ENCODE measurements at places on chromosomes 16 and 17.

DNA sequence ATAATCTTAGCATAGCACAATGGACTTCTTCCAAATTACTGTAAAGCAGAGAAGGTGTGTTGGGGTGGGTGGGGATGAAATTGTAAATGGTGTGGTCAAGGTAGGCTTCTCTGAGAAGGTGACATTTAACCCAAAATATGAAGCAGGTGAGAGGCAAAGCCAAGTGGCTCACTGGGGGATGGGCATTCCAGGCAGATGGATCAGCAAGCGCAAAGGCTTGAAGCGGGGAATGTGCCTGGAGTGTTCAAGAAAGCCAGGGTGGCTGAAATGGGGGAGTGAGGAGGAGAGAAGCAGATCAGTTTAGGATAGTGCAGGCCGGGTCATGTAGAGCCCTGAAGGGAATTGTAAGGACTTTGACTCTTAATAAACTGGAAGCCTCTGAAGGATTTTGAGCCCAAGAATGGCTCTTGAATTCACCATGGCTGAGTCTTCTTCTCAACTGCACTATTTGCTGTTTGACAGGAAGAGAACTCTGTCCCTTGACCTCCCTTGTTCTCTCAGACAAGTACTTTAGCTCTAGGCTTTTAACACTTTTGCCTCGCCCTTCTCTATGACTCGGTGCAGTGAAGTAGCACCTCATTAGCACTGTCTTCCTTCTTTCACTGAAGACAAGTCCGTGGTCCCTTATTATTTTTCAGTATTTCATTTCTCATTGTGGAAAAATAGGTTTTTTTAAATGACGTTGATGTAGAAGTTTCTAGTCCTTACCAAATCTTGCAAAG lies 14.7 kb downstream of the CACNG3 start:
- no peak for DNase-seq

- no peak for DNase-seq
These were observed 303.3 kb downstream of the IRF8 start for GRCh38 chr16:86202267-86202666.

DNA sequence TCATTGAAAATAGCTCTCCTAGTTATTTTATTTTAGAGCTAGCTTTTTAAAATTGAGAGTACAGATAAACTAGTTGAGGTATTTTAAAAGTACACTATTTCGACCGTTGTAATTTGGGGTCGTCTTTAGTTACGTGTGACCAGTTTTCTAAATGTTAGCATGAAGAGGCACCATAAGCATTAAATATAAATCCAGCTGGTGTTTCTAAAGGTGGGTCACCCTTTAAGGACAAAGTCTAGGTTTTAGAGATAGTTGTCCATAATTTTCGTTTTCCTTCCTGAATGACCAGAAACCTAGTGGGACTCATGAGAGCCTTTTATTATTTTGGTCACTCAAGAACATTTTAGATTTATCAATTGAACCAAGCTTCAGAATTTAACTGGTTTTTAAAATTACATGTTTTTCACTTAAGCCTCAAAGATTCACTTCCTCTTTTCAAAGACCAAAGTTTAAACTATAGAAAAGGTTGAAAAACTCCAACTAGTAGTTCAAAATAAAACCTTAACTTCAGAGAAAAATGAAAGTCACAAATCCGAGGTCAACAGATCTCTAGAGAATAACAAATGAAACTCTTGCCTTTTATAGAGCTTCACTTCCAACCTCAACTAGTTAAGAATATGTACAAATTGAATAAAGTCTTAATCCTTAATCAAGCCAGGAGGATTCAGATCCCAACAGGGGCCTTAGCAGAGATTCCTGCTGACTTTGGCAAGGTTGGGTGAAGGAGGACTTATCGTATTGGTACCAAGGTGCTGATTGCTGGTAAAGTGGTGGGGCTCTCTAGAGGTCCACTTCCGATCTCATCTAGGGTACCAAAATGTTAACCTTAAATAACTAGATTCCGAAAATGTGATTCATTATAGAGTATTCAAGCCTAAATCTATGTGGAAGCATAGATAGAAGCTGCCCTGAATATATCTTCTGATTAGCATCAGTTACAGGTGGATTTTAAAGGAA lies 32.5 kb downstream of the PHKB start:
- no peak for DNase-seq

GRCh38 chr17:44464037-44464436 lies 39.2 kb downstream of the GPATCH8 start:
- no peak for DNase-seq

GRCh38 chr17:64968652-64969501 lies 49.6 kb upstream of the LRRC37A3 start:
- DNase-seq: no peak

DNA sequence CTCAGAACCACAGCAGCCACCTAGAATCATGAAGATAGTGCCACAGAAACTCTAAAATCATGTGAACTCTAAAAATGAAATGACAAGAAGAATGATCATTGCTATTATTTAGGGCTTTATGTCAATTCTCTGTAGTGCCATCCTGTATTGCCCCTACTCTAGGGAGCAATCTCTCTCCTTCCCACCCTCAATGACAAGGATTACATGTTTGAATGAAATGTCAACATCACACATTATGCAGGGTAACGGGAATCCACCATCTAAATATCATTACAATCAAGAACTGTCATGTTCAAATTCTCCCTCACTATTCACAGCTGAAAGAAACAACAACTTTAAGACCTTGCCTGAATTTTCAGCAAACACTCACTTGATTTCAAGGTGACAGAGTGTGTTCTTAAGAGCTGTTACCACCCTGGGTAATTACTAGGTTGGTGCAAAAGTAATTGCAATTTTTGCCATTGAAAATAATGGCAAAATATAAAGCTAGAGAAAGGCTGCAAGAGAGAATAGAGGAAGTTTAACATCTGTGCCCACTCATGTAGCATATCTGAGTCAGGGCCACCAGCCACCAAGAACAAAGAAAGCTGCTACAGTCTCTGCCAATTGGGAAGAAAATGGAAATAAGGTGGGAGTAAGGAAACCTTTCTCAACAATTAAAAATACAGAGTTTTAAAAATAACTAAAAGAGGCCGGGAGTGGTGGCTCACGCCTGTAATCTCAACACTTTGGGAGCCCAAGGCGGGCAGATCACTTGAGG lies 112.8 kb upstream of the PSMD7 start:
- DNase-seq: no peak

DNA sequence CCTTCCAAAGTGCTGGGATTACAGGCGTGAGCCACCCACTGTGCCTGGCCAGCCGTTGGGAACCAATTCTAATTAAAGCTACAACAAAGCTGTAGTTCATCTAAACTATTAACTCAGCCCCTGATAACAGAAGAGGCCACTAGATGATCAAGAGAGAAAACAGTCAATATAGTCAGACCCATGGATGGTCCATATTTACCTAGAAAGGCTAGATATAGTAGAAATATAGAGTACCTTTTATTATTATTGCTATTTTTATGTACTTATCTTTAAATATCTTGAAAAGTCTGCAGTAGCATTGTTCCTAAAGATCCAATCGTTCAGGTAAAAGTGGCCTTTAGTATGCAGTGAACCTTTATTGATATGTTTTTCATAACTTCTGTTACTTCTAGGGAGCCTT lies 43.2 kb downstream of the RNF213 start:
- DNase-seq: no peak

GRCh38 chr17:14604591-14605266 lies 303.8 kb downstream of the HS3ST3B1 start:
- no peak for DNase-seq

- DNase-seq: no peak
These were observed 266.4 kb downstream of the MRTFB start for GRCh38 chr16:14337303-14338191.

DNA sequence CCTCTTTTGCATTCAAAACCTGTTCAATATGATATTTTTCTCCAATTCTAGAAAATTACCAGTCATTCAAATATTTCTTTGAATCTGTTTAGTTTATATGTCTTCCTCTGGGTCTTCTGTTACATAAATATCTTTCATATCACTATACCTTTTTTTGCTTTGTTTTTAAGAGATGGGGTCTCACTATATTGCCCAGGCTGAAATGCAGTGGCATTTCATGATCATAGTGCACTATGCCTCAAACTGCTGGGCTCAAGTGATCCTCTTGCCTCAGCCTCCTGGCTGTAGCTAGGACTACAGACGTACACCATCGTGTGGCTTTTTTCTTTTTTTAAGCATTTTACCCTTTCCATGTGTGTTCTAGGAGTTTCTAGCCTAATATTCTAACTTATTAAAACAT lies 38.8 kb downstream of the NSRP1 start:
- no peak for DNase-seq

GRCh38 chr17:48051706-48052486 lies 3.7 kb downstream of the NFE2L1 start:
- no peak for DNase-seq

GRCh38 chr16:75621170-75621477 lies 2.0 kb downstream of the ADAT1 start:
- no peak for DNase-seq

- no peak for DNase-seq
These were observed 12.4 kb downstream of the ITGB3 start for GRCh38 chr17:47265983-47266541.

- no peak for DNase-seq
These were observed 35.1 kb downstream of the DHX38 start for GRCh38 chr16:72128701-72129100.

GRCh38 chr17:74403512-74404137 lies 28.3 kb upstream of the GPRC5C start:
- DNase-seq: no peak

DNA sequence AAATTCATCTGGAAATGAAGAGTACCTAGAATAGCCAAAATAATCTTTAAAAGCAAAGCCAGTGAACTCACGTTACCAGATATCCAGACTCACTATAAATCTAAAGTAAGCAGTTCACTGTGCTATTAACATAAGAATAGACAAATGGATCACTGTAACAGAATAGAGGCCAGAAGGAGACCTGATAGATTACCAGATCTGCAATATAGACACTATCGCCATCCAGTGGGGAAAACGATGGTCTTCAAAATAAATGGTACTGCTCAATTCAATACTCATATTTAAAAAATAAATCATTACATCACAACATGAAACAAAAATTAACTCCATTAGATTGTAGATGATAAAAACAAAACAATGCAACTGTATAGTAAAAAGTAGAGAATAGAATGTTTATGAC lies 158.6 kb upstream of the CDH8 start:
- no peak for DNase-seq

- DNase-seq: no peak
These were observed 44.5 kb upstream of the SSTR5 start for GRCh38 chr16:1028056-1028455.

DNA sequence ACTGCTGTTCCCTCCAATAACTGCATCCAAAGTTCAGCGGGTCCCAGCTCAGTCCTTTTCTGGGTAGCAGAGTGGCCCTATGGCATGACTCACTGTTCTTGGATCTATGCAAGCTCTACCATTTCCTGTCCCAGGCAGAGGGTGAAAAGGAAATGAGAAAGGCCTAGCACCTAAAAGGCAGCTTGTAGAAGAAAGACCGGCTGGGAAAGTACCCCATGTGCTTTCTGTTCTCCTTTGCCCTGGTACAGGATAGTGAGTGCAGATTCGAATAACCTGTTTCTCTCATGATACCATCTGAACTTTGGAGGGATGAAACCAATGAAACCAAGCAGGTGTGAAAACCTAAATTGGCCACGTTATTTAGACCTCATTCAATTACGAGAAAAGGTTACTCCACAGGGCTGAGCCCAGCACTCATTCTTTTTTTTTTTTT lies 12.7 kb upstream of the HASPIN start:
- DNase-seq: peak; percentile 59

DNA sequence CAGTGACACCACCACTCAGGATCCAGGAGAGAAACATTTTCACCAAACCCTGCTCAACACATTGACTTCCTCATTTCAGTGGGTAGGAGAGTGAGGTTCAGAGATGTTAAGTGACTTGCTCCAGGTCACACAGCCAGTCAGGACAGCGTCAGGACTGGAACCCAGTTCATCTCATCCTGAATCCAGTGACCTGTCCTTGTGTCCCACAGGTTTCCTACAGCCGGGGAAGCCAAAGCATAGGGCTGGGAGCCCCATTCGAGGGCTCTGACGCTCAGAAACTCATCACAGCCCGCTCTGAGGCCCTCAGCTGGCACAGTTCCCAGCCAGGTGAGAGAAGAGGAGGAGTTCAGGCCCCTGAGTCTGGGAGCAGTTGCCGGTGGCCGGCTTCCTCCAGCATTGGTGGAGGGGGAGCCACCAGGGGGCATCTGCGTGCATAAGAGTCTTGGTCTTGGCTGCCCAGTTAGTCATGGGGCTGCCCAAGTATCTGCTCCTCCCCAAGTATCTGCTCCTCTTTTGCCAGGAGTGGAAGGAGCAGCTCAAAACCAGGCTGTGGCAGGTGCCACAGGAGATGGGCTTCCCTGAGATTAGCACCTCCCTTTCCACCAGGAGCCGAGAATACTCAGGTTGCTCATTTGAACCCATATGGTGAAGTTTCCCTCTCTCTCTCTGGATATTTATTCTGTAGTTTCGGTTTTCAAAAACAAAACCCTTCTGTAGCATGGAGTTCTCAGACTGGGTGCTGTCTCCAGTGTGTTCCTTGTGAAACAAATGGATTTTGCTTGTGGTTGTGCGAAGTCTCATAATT lies 56.0 kb downstream of the TNFRSF13B start:
- no peak for DNase-seq

GRCh38 chr16:30009085-30009862 lies 1.6 kb downstream of the DOC2A start:
- DNase-seq: no peak

DNA sequence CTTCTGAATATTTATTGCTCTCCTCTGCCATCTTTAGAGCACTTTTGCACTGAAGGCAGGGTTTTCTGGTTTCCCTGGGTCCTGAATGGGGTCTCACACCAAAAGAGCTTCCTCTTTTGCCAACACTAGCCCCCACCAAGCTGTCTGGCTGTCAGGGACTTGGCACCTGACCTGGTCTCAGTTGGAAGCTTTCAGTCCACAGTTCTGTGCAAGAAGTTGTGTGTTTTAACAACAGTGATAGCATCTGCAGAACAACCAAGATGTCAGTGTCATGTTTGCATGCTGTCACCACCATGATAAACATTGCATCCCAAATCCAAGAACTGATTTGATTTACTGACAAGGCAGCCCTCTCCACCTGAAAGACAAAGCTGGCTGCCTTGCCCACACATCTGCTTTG lies 448.5 kb upstream of the CCL2 start:
- DNase-seq: no peak

DNA sequence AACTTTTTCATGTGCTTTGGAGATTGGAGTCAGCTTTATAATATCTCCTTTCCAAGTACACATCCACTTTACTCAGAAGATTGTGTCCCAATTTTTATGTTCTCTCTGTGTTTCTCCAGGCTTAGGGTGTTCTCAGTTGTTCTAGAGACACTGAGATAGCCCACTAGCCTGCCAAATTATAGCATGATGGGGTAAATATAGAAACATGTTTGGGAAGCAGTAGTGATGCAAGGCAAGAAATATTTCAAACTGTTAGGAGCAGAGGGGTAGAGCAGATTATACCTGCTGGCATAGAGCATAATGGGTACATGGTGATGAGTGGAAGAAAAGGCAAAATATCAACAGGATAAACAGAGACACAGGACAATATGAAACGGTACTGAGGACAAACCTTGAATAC lies 12.4 kb downstream of the SLFN11 start:
- DNase-seq: no peak

- DNase-seq: no peak
These were observed 303.3 kb downstream of the CEP112 start for GRCh38 chr17:65888649-65889048.
